GM06990 (cell line): ENCODE measurements at places on chromosomes 1 and 21.

DNA sequence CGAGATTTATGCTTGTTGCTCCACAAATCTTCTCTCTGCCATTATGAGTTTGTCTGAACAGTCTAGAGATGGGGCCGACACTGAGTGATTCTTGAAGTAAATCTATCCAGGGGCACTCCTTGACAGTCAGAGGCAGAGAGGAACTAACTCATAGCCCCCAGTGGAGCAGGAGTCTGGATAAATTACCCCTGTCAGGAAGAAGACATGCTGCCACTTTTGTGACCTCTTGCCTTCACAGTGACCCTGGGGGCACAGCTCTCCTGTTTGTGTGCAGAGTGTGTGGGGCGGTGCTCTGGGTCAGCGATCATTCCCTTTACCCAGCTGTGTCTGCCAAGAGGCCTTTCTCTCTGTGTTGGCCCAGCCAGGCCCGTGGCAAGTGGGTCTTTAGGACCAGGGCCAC lies 29.5 kb downstream of the PEX14 start:
- no peak for DNase-seq

DNA sequence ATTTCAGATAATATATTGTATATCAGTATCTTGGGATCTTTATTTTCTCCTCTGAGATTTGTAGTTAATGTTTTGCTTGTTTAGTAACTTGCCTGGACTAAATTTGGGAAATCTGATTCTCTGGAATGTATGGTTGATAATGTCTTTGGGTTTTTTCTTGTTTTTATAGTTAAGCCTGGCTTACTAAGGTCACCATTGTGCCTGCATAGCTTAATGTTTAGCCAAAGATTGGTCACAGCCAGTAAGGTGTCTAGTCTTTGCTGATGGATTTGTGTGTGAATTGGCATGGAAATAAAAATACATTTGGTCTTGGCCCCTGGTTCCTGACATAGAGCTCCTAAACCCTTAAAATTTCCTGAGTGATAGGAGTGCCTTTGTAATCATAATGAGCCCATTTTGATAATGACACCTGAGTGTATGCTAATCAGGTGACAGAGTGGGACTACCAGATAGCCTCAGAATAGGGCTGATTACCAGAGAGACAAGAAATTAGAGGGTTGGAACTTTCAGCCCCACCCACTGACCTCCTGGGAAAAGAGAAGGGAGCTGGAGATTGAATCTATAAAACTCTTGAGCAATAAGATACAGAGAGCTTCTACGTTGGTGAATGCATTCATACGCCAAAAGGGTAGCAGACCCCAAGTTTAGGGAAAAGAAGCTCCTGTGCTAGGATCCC lies 47.9 kb upstream of the NUF2 start:
- no peak for DNase-seq

DNA sequence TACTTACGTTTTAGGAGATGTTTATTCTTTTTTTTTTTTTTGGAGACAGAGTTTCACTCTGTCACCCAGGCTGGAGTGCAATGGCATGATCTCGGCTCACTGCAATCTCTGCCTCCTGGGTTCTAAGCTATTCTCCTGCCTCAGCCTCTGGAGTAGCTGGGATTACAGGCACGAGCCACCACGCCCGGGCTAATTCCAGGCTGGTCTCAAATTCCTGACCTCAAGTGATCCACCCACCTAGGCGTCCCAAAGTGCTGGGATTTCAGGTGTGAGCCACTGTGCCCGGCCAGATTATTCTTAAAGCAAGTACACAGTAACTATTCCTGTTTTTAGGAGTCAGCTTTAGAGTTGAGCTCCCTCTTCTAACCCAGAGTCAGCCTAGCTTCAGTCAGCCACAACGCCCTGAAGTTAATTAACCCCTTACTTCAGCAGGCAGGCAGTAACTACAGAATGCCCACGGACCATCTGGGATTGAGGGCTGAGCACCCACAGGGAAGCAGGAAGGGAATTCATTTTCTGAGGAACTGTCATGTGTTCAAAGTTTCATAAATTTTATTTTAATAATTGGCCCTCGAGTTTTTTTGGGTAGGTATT lies 5.3 kb upstream of the ID3 start:
- DNase-seq = no peak

GRCh38 chr21:39855595-39855994 lies 11.6 kb upstream of the PCP4 start:
- no peak for DNase-seq

GRCh38 chr1:9160079-9160717 lies 31.3 kb upstream of the GPR157 start:
- no peak for DNase-seq

DNA sequence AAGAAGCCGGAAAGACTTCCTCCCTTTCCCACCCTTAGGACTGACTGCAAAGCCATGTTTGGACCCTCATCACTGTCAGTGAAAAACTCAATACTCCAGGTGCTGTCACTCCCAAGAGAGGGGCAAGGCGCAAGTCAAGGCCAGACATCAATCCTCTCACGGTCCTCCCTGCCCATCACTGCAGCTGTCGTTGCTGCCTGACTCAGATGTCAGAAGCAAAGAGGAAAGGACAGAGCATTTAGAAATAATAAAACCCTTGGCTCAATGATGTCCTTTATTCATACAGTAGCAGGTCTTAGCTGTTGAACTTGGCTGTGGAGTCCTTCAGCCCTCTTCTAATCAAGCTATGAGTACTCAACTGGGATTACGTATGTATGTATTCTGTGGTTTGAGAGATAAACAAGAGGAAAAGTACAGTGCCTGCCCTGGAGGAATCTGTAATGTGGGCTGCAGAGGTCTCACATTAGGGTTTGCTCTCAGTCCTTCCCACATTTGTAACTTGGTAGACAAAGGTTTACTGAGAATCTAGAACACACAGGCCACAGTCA lies 13.5 kb downstream of the SUSD4 start:
- DNase-seq = no peak

GRCh38 chr1:209172286-209172685 lies 411.2 kb upstream of the CAMK1G start:
- no peak for DNase-seq

GRCh38 chr1:70675737-70676156 lies 264.7 kb downstream of the CTH start:
- peak; percentile 12 for DNase-seq

GRCh38 chr1:12019858-12020509 lies 686 bp downstream of the MIIP start:
- no peak for DNase-seq

GRCh38 chr1:178168536-178168935 lies 74.6 kb downstream of the RASAL2 start:
- no peak for DNase-seq

DNA sequence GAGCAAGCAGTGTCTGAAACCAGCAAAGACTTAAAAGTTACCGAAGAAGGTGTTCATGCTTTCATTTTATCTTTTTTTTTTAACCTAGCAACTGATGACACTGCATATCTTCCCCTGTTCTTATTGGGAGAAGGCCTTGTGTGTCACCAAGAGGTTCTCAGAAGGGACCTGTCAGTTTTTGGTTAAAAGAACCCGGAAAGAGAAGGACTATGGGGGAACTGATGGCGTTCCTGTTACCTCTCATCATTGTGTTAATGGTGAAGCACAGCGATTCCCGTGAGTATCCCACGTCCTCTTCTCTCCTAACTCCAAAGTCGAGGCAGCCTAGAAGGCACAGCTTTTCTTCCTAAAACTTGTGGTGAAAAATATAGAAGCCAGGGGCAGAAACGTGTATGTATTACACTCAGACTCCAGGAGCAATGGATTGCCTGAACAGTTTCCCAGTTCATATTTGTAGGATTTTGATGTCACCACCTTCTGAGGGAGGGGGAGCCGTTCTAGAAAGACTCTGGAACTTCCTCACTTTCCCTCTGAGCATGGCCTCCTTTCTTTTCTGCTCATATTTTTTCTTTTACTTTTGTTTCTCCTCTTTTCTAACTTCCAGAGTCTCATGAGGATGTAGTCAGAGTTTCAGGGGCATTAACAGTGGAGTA lies at the start of gene MR1:
Gene MR1 (plus strand): TSS at position 185 of the 653 bp plus-strand sequence. CDS start 25 bp downstream, at position 210.
- peak; percentile 83 for DNase-seq

DNA sequence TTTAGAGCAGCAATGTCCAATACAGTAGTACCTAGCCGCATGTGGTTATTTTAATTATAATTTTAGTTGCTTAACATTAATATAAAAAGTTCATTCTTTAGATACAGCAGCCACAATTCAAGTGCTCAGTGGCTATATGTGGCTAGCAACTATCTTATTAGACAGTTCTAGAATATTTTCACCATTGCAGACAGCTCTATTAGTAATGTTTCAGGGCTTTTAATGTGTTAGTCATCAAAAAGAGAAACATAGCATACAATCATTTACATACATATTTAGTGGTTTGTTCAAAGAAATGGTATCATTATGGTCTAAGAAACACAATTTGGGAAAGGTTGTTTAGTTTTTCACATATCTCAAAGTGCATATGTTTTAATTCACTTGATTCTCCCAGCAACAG lies 66.6 kb upstream of the DYNLT5 start:
- DNase-seq = no peak

GRCh38 chr21:37971390-37971950 lies 55.2 kb upstream of the KCNJ6 start:
- no peak for DNase-seq

- no peak for DNase-seq
Observed at GRCh38 chr1:154014154-154014907, 23.8 kb downstream of the RPS27 start.

- DNase-seq = no peak
Observed at GRCh38 chr21:28174701-28175100, 818.0 kb downstream of the LTN1 start.

GRCh38 chr1:2480236-2480985 lies 4.3 kb downstream of the PLCH2 start:
- DNase-seq = no peak

- no peak for DNase-seq
Observed at GRCh38 chr1:150965605-150966004, 9.0 kb downstream of the CERS2 start.

DNA sequence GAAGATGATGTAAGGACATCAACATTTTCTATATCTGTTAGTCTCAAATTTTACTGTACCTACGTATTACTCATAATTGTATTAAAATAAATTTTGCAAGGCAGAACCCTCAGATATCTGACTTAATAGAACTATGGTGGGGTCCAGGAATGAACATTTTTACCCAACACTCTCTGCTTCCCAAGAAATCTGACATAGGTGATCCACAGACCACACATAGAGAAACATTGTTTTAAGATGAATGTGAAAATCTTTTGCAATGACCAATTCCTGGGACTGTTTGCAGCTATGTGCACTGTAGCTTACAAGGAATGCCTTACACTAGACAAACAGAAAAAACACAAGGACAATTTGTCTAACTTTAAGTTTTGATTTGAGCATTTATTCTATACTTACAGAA lies 645.6 kb upstream of the ADGRL2 start:
- DNase-seq = no peak

DNA sequence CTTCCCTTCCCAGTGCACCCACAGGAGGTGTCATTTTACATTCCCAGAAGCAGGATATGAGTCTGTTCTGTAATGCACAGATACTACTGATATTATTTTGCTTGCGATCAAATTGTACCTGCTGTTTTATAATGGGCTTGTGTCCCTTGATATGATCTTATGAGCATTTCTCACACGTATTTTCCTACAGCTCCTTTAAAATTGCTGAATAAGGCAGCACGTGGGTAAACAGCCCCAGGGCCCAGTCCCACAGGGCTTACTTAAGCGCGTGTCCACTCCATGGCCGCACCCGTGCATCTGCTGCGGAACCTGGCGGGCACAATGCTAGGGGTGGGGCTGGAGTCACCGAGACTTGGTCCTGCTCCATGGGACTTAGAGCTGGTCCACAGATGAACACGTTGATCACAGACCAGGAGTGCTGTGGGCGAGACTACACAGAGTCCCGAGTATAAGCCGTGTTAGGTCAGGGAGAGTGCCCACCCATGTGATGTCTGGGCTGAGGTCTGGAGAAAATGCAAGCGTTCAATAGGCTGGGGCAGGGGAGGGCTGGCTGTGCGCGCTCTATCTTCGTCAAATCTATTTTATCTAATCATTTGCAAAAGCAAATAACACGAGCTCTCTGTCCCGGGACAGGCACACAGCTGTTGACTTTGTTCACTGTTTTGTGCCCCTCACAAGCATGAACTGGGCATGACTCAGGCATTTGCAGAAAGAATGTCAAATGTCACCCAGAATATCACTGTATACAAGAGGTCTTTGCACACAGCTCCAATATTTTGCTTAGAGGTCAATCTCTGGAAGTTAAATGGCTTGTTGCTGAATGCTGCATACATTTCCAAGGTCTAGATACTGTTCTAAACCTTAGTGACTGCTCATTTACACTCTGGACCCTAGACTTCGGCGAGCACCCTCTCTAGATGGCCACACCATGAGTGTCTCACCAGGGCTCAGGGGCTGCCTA lies 119.3 kb downstream of the CRYAA start:
- DNase-seq = no peak

- no peak for DNase-seq
Observed at GRCh38 chr1:158818560-158818959, 12.6 kb upstream of the MNDA start.

DNA sequence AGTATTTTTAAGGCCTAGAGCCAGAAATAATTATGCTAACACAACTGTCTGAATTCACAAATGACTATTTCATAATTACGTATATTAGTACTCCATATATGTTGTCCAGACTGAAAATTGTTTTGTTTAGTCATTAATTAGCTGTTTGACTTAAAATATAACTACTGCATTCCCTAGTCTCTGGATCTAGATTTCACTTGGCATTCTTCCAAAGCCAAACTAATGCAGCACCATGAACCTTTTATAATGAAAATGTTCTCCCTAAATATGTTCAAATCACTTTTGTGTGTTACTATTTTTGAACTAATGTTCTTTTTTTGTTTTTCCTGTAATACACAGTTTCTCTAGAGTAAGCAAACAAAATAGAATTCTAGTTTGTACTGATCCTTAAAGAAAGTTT lies 46.1 kb downstream of the CAMTA1 start:
- DNase-seq = no peak

DNA sequence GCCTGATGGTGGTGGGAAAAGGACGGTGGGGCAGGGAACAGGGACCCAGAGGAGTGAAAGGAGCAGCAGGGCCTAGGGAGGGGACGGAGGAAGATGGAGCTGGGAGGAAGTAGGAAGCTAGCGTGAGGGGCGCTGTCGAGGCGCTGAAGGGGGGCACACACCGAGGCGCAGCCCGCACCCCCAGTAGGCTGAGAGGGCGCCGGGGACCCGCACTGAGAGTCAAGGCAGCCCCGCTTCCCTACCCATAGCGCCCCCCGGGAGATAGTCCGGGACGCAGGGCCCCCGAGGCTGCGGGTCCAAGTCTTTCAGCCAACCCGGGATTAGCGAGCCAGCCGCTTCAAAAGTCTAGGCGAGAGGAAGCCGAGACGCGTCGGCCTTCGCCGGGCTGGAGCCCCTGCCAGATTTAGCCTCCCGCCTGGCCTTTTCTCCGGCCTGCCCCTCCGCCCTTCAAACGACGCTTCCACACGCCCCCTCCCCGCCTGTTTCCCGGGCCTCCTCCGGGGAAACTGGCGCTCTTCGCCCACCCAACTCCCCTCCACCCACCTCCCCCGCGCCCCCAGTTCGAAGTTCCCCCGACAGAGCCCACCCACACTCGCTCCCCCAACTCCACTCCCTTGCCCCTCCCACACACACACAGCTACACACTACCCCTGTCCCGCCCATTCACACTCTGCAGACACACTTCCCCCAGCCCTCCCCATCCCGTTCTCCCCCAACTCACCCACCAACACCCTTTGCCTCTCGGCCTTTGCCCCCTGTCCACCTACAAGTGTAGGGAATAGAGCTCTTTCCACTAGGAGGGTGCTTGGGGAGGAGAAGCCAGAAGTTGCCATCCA lies 7.8 kb upstream of the PROX1 start:
- no peak for DNase-seq
